ENCODE measurements at places on chromosomes 12 and 14.

DNA sequence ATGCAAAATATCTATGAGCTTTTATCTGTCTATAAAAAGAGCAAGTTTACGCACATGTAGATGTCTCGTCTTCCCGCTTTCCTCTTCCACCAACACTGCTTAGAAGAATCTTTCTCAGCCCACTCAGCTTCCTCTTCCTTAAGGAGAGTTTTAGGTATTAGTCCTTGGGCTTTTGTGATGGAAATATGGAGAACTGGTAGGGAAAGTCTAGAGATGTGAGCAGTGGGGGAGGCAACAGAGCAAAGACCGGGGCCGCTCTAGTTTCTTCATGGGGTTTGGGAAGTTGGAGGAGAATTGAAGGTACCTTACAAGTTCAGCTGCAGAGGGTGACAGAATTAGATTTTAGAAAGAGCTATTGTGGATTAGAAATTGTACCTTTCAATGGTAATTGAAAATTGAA is 56.3 kb upstream of the CPNE8 start:
- no peak for DNase-seq

DNA sequence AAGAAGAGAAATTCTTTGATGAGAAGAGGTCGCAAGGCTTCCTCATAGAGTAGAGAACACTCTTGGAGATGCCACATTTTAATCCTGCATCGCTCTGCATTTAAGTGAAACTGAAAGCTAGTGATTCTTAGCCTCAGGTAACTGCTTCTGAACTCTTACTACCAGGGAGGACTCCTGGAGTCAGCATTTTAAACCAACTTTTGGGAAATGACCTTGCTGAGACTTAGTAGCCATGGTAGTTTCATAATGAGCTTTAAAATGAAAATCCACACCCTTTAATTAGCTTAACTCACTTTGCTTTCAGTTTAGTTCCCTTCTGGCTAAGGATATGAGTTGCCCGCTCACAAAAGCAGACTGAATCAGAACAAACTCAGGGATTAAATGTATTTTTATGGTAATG is 80.3 kb downstream of the SYNE2 start:
- DNase-seq: no peak

- DNase-seq: no peak
These were observed 1.8 kb upstream of the AQP5 start for GRCh38 chr12:49959685-49960473.

DNA sequence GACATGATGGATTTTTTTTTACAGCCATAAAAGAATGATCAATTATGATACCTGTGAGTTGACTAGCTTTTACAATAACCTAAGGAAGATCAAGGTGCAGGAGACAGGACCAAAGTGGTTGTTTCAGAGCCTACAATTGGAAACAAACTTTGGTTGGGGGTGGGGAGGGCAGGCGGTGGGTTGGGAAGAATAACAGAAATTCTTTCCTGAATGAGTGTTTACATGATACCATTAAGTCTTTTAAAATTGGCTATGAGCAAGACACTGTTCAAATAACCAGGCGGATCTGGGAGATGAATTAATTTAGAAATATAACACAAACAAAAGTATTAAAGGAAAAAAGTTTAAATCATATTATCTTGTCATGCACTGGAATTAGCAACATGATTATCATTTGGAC is 7.2 kb downstream of the NFYB start:
- no peak for DNase-seq

DNA sequence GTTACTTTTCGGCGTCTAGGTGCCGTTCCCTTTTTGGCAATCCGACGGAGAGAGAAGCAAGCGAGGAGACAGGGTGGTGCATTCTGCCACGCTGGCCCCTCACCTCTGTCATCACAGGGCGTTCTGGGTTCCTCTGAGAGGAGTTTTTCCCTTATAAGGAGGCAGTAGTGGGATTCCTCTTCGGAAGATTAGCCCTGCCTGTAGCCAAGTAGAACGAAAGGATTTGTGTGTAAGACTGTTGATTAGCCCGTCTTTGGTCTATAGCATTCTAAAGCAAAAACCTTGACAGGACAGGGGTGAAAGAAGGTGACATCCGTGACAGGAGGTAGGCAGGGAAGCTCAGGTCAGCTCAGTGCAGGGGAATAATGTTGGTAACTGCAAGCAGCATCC is 9.1 kb upstream of the NEMF start:
- DNase-seq: peak; percentile 71

DNA sequence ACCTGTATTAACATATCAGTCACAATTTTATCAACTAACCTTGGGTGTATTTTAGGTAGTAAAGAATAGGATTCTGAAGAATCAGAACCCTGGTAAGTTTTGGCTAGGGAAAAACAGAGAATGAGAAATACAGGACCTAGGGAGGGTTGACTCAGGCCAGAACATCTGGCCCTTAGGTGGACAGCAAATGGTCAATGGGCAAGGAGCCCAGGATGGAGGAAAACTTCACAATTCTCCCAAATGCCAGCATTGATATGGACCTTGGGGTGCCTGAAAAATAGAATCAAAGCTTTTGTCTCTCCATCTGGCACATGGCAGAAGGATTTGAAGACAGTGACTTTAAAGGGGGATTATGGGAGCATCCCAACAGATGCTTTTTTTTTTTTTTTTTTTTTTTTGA is 32.7 kb upstream of the PRPF39 start:
- no peak for DNase-seq

DNA sequence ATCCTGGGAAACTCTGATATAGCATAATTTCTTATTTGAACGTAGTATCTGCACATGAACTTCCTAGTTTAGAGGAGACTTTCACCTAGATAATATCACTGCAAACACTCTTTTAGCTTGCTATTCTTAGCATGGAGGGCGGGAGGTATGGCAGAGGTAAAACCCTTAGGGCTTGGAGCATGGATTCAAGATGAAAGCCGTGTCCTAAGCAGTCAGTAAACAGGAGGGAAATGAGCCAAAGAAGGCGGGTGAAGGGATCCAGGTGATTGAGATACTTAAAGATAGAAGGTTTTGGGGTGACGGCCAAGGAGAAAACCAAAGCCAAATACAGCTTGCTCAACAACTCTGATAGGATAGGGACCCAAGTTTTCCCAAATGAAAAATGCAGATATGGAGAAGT is 107.1 kb upstream of the BCAT1 start:
- DNase-seq: no peak

GRCh38 chr14:103552846-103553210 is 9.6 kb downstream of the BAG5 start:
- DNase-seq: no peak

GRCh38 chr14:99327050-99327449 is 55.1 kb upstream of the BCL11B start:
- DNase-seq: no peak

DNA sequence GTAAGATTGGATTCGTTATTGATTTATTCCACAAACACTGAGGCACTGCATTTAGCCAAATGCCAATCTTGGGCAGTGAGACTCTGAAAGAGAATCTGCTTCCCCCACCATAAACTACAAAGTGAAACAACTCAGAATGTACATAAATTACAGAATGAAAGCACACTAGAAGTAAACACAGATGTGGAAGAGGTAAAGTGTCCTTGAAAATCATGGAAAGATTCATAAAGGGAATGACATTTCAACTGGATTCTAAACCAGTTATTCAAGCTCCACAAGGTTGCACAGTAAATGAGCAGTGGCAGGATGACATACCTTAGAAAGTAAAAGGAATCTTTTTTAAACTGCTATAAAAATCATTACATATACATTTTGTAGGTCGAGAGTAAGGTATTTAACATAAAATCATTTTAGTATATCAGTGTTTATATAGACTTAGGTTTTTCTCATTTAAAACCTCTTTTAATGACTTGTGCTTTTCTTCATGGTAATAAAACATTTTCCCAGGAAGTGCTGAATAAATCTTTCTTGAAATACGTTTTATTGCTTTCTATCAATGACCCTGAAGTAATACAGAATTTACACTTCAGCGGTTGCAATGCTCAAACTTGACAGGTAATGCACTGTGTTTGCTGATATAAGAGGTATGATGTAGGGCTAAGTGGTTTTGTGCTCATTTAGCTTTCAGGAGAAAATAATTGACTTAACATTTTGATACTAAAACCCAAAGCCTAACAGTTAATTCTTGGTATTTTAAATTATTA is 270.6 kb downstream of the NAV3 start:
- DNase-seq: no peak

DNA sequence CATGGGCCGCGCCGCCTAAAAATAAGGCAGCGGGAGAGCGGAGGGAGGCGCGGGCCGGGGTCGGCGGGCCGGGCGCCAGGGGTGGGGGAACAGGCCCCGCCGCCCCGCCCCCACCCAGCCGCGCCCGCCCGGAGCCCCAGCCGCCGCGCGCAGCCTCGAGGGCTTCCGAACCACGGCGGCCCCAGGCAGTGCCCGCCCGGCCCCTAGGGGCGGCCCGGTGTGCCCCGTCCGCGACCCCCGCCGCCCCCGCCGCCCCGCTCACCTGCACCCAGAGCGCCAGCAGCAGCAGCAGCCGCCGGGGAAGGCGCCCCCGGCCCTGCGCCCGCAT is 519 bp downstream of the JAG2 start:
- DNase-seq: no peak

- DNase-seq: no peak
These were observed 22.2 kb downstream of the CCDC63 start for GRCh38 chr12:110869026-110869425.

DNA sequence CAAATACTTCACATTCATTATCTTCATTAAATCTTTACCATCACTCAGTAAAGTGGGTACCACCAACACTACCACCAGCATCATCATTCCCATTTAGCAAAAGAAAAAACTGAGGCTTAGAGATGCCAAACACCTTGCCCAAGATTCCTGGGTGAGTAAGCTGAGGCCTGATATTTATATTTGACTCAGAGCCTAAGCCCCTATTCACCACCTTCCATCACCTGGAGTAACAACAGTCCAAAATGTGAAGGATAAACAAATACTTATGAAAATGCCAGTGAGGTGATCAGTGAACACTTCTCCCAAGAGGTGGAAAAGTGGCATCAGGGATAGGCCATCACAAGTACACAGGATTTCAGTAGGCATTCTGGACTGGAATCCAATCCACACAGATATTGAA is 3.7 kb downstream of the SLC38A1 start:
- no peak for DNase-seq

GRCh38 chr12:117067638-117068037 is 31.6 kb downstream of the TESC start:
- DNase-seq: no peak

DNA sequence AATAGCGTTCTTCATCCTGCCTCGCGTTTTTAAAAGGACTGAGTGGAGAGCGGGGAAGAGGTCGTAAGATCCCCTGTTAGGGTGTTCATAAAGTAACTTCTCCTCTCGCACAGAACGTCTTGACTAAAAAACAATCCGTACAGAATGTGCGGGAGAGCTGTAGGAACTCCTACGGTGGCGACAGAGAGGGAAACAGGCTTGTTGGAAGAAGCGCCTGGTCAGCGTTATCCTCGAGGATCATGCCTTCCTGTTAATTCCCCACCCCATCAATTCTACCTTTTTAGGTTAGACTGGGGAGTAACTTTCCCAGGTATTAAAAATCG is 399 bp upstream of the WASHC4 start:
- no peak for DNase-seq

GRCh38 chr12:54603173-54603814 is 14.8 kb upstream of the PPP1R1A start:
- DNase-seq: peak; percentile 74

DNA sequence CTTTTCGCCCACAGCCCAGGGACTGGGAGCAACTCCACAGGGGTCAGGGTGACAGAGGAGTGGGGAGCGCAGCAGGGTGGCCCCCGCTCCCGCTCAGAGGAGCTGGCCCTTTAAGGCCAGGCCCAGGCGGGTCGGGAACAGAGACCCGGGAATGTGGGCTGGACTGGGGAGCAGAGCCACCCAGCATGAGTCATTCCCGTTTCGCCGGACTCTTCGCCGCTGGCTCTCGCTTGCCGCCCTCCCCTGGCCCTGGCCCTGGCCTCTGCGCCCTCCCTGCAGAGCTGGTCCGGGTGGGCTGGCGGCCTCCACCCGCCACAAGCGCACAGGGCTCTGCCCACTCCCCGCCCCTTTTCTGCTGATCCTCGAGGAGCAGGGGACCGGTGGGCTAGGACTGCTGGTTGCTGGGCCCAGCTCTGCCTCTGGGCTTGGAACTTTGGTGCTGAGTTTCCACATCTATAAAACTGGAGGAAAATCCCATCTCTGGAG is 92.8 kb downstream of the NINJ2 start:
- no peak for DNase-seq

- no peak for DNase-seq
These were observed 16.0 kb upstream of the LRP6 start for GRCh38 chr12:12282761-12283425.
